Stimulated activated CD8-positive, alpha-beta memory T cell treated with anti-CD3 and anti-CD28 coated beads, Interleukin-7, amount 100 ng/mL, for 24 hours (primary cell): ENCODE measurements at places on chromosomes 1 and 21.

DNA sequence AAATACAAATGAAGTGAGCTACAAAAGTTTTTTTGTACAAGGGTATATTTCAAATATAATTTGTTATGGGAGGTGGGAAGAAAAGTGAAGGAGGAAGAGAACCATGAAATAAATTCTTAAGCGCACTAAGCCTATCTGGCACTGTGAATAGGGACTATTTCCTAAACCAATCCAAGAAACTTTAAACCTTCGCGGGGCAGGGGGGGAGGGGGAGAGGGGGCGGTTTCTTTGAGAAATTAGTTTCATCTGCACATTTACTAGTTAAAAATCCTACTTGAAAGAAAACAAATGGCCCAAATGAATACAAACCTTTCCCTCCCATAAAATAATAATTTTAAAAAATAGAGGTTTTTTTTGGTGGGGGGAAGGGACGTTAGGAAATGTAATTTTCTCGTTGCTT lies 364 bp downstream of the GOLPH3L start:
- no peak for DNase-seq

DNA sequence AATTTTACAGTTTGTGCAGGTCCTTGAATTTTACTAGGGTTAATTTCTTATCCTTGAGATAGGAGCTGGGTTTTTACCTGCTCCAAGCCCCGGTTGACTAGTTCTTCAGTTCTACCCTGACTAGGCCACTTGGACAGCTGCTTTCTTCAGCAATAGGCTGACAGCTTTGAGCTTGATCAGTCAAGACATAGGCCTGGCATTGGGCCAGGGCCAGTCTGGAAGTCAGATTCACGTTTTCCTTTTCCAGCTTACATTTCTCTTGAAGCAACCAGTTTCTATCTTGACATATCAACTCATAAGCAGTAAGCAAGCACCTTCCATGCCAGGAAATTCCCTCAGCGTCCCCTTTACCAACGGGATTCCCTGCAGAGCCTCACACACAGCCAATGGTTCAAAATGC lies 63.7 kb upstream of the AJAP1 start:
- DNase-seq = no peak

DNA sequence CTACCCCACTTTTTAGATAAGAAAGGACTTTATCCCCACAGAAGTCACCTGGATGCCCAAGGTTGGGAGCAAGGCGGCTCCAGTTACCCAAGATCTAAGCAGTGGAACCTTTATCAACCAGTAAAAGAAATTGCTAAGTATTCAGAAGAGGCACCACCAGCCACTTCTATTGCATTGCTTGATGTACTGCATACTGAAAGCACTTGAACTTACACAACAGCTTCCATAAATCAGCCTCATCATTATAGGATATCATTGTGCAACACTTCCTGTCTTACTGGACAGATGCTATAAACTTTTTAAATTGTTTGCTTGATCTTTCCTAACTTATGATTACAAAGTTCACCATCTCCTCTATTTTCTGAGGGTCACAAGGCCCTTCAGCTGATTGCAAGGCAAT lies 642.7 kb upstream of the CXADR start:
- DNase-seq = no peak

DNA sequence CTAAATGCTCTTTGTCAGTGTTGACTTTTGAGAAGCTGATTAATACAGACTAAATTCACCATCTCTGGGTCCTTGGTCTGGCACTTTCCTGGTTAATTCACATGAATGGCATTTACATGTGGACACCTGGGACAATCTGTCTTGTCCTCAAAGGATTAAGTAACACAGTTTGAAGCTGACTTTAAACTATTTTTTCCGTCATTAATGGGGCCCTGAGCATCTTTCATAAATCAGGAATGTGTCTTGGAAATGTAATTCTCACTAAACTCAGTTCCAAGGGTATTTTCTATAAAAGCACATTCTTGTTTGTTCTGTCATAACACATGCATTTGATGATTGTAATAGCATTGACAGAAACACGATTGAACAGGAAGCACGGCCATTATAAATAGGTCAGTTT lies 26.7 kb upstream of the NBL1 start:
- DNase-seq = no peak

DNA sequence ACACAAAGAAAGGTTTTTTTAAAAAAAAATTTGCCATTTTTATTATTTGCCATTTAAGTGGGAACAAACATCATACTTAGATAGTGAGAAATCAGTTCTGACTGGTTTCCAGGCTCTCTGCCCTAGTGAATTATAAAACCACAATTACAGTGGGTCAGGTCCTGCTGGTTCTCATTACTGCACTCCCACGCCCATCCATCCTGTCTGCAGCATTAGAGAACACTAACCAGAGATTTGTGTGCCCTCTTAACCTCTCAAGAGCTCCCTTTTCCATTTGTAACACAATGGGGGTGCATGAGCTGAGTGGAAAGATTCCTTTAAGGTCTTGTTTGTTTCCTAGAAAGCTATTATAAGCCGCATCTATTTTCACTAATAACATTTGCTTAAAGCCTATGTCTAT lies 489.3 kb downstream of the AMY1C start:
- DNase-seq = no peak
